ENCODE measurements at places on chromosomes 13 and 19.

- DNase-seq: no peak
These were observed 20.3 kb upstream of the GPR32 start for GRCh38 chr19:50750010-50750409.

DNA sequence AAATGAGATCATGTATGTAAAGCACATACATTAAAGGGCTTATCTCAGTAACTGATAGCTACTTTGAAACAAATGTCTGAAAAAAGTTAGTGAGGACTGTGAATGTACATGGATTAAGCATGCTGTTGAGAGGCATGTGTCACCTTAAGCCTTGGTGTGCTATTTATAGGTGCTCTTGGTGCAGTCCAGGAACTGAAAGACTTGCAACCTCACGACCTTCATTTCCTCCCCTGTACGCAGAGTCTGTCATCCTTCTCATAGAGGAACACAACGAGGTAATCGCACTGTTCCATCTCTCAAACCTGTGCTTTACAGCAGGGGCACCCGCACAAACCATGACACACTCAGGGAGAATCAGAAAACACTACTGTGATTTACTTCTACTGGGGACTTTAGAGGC is 65.6 kb downstream of the UFM1 start:
- no peak for DNase-seq

- DNase-seq: no peak
These were observed 499 bp upstream of the KLK13 start for GRCh38 chr19:51065221-51065960.

- DNase-seq: no peak
These were observed 7.8 kb upstream of the F2RL3 start for GRCh38 chr19:16880884-16881554.

DNA sequence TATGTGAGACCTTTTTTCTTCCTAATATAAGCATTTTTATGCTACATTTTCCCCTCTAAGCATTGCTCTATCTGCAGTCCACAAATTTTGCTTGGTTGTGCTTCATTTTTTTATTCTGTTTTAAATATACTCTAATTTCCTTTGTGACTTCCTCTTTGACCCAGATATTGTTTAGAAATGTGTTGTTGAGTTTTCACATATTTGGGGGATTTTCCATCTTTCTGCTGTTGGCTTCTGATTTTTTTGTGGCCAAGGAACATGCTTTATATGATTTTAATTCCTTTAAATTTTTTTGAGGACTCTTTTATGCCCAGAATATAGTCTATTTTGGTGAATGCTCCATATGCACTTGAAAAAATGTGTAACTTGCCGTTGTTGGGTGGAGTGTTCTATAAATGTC is 22.9 kb downstream of the UBAC2 start:
- no peak for DNase-seq

DNA sequence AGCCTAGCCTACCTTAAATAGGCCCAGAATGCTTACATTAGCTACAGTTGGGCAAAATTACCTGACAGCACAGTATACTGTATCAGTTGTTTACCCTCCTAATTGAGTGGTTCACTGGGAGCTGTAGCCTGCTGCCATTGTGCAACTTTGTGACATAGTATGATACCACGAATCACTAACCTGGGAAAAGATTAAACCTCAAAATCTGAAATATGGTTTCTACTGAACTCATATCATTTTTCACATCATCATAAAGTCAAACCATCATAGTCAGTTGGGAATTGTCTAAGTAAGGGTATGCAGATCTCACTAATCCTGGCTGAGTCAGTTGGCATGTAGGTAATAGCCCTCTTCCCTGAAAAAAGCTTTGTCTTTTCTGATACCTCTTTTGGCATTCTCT is 9.2 kb downstream of the PAN3 start:
- DNase-seq: no peak

GRCh38 chr13:113383089-113383488 is 19.2 kb upstream of the GRTP1 start:
- DNase-seq: no peak

DNA sequence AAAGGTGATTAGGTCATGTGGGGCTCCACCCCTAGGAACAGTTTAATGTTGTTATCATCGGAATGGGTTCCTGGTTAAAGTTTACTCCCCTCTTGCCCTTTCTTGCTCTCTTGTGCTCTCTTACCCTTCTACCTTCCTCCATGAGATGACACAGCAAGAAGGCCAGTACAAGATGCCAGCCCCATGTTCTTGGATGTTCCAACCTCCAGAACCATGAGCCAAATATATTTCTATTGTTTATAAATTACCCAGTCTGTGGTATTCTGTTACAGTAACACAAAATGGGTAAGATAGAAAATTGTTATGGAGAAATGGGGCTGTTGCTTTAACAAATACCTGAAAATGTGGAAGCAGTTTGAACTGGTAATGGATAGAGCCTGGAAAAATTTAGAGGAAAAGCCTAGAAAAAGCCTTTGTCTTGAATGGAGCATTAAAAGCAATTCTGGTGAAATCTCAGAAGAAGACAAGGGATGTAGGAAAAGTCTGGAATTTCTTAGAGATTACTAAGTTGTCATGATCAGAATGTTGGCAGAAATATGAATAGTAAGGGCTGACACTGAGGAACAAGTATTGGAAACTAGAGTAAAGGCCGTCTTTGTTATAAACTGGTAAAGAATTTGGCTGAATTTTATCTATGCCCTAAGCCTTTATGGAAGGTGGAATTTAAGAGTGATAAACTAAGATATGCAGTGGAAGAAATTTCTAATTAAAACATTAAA is 53.5 kb upstream of the TSC22D1 start:
- DNase-seq: no peak

DNA sequence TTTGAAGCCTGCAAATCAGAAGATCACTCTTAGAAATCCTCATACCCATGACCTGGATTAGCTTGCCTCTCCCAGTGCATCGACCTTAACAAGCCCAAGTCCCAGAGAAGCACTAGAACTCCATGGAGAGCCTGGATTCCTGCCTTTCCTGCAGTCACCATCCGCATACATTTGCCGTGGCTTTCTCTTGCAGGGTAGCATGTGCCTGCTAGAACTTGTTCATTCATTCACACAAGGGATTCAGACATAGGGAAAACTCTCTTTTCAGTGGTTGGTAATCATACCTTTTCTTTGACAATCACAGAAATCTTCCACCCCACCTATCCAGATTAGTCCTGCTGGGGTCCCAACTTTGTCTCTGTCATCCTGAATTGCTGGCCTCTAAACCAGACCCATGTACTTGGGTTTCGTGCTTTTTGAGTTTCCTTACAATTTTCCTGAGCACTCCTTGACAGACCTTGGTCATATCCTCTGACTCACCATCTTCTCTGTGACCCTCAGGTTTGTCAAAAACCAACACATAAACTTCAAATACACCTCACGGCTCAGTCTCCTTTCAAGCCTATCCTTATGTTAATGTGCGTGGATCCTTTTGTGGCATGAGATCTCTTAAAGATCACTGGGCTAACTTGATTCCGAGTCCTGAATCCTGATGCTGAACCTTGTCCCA is 355.0 kb downstream of the MYO16 start:
- DNase-seq: no peak

GRCh38 chr19:19568802-19569756 is 31.0 kb downstream of the CILP2 start:
- DNase-seq: no peak

GRCh38 chr19:2327773-2328400 is 499 bp downstream of the LSM7 start:
- no peak for DNase-seq

DNA sequence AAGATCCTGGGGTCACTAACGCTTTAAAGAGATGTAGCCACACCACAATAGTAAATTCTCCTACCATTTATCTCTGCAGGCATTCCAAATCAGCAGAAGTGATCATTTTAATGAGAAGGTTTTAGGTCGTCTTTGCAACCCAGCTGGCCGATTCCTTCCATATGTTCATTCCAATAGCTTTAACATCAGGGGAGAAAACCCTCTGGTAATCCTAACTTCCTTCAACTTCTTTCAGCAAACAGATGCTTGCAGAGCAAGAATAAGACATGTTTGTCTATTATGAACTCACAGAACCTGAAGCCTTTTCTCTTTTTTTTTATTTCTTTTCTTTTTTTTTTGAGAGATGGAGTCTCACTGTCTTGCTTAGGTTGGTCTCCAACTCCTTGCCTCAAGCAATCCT is 498.6 kb upstream of the SLITRK1 start:
- no peak for DNase-seq

GRCh38 chr13:58480061-58480460 is 848.5 kb downstream of the PCDH17 start:
- DNase-seq: no peak

- DNase-seq: no peak
These were observed 10.2 kb downstream of the N4BP2L2 start for GRCh38 chr13:32528358-32528757.

GRCh38 chr19:16041299-16041990 is 34.9 kb upstream of the TPM4 start:
- peak; percentile 84 for DNase-seq

DNA sequence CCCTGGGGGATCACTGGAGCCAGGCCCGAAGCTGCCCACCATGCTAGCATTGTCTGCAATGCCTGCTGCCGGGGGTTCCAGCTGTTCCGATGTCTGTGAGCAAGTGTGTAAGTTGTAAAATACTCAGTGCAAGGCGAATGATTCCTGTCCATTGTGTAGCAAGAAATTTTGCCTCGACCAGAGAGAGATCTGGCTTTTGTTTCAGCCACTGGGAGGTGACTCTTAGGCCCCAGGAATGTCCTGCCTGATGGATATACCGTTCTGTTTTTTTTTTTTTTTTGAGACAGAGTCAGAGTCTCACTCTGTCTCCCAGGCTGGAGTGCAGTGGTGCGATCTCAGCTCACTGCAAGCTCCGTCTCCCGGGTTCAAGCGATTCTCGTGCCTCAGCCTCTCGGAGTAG is 7.3 kb upstream of the GADD45B start:
- no peak for DNase-seq

DNA sequence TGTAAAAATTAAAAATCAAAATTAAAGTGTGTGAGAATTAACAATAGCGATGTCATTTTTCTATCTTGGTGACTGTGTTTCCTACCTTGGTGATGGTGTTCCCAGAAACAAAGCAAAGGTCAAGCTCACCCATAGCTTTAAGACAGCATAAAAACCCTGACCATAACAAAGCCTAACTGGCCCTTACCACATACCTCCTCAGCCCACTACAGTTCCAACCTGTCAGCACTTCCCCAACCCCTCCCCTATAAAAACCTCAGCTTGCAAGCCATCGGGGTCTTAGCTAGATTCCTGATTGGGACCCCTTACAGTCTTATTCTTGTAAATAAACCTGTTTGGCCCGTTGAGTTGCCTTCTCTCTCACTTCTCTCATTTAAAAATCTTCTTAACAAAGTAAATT is 484.4 kb upstream of the PCDH20 start:
- DNase-seq: no peak
